Hindlimb muscle (tissue), 1 donor: ENCODE measurements at places on chromosomes 4 and X.

GRCh38 chr4:27239641-27240040, 379.0 kb downstream of the STIM2 start:
- DNase-seq, result no peak

DNA sequence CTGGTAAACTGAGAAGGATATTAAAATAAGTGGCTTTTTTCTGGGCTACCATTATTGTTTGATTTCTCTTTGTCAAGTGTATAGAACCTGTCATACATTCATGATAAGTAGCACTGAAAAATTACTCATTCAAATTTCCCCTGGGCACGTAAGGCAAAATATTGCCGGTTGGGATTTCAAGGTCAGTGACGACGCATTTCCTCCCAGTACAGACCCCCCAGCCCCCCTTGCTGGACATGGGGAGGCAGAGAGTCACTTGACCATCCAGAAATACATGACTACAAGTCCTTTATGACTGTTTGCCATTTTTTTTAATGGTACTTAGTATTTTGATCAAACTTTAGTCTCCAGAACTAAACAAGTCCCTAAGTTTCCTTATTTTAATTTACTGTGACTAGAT, 6.8 kb upstream of the MND1 start:
- no peak for DNase-seq

DNA sequence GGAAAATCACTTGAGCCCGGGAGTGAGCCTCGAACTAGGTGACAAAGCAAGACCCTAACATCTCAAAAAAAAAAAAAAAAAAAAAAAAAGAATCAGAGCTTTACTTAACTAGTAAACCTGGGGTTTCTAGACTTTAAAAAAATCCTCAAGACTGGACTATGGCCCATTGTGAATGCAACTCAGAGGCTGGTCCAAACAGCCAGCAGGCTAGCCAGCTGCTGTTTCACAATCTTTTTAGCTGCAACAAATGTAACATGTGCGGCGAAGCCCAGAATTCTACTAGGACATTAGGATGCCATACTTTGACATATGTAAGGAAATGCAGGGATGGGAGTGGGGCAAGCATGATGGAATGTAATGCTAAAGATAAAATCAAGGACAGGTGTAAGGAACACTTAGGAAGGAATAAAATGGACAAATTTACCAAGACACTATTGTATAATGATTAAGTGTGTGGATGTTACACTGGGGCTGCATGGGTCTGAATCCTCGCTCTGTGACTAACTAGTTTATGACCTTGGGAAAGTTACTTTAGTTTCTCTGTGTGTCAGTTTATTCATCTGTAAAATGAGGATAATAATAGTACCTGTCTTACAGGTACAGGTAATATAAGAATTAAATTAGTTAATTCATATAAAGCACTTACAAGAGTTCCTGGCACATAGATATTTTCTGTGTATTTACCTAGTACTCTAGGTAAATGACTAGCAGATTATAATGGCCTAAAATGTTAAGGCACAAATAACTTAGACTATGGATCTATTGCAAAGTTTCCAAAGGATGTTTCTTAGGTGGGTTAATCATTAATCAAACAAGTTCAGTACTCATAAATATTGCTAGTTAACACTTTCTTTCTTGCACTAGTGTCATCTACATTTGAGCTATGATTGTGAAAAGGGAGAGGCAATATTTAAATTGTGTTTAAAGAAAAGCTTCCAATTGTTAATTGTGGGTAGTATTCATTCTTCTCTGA, 49.5 kb downstream of the HELQ start:
- no peak for DNase-seq

- DNase-seq, result peak; percentile 17
Observed at GRCh38 chr4:129545599-129546278, 449.8 kb downstream of the C4orf33 start.

GRCh38 chr4:86741846-86742245, 107.3 kb downstream of the SLC10A6 start:
- no peak for DNase-seq

DNA sequence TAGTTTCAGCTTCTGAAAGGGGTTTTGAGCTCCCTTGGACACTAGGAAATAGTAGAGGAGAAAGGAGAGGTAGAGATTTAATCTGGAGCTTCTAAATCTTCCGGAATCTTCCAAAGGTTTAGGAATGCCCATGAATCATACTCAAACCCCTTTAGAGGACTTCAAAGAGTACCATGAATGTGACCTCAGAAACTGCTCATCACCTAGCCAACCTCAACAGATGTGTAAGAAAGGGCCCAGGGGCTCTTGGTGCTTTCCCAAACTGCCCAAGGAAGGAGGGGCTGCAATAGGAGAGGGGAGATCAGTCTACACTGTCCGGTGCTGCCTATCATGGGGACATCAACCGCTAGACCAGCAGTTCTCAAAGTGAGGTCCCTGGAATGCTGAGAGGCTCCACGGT, 109.1 kb downstream of the RBM47 start:
- no peak for DNase-seq

DNA sequence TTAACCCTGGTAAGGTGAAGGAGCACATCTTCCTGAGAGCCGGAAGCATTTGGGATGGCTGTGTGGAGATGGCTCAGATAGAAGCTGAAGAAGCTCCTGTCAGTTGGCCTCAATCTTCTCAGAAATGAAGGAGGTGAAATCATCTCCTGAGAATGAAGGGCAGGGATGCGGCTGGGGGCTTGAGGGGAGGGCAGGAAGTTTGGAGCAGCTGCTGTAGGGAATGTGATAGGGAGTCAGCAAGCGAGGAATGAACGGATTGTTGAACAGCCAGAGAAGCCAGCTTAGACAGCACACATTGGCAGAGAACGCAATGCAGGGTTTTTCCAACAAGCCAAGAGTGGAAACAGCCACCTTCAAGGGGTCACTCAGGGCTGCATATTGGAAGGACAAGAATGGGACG, 10.0 kb downstream of the KCNE5 start:
- DNase-seq, result no peak

- no peak for DNase-seq
Observed at GRCh38 chr4:84803720-84804119, 162.8 kb downstream of the WDFY3 start.

- DNase-seq, result no peak
Observed at GRCh38 chr4:148054275-148054674, 322.4 kb downstream of the ARHGAP10 start.

DNA sequence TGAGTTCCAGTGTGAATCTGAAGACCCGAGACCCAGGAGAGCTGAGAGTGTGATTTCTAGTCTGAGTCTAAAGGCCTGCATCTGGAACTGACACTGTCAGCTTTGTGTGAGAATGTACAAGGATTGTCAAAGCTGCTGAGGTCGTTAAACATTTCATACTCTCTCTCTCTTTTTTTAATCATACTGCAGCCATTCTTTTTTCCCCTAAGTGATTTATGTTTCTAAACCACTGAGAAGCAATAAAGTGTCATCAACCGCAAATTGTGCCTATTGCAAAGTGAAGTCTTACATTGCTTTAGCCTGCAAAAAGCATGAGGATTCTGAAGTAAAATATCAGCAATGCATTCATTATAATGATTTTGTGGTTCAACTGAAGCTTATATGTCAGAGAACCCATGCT, 106.0 kb downstream of the ASMT start:
- DNase-seq, result no peak

- no peak for DNase-seq
Observed at GRCh38 chr4:99394896-99395295, 40.2 kb downstream of the ADH7 start.

- DNase-seq, result no peak
Observed at GRCh38 chr4:173056710-173057109, 111.9 kb upstream of the GALNT7 start.

- DNase-seq, result peak; percentile 26
Observed at GRCh38 chr4:4792466-4792865, 67.0 kb upstream of the MSX1 start.

- no peak for DNase-seq
Observed at GRCh38 chrX:6293716-6294115, 65.0 kb upstream of the NLGN4X start.

GRCh38 chrX:49282647-49283011, 13.0 kb downstream of the PPP1R3F start:
- DNase-seq, result no peak

GRCh38 chr4:475962-476361, 23.0 kb downstream of the ZNF721 start:
- no peak for DNase-seq

GRCh38 chr4:67234296-67234695, 311.0 kb downstream of the CENPC start:
- no peak for DNase-seq

DNA sequence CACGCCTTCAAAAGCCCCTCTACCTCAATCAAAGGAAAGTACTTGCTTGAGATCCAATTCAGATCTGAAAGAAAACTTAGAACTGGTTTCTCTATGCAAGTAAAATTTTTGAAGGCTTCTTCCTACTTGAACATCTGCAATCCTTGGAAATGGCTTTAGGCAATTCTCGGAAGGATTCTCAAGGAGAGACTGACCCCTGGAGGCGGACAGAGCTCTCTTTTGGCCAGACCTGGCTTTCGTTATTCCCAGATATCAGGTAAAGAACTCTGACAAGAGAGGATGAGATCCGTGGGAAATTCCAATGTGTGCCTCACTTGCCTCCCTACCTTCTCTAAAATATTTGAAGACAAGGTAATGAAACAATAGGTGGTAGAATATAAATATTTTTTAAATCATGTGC, 670.3 kb upstream of the FAM241A start:
- DNase-seq, result peak; percentile 24

- DNase-seq, result peak; percentile 11
Observed at GRCh38 chr4:45063696-45064095, 337.3 kb upstream of the GNPDA2 start.

GRCh38 chr4:125388613-125389012, 73.9 kb downstream of the FAT4 start:
- DNase-seq, result no peak

DNA sequence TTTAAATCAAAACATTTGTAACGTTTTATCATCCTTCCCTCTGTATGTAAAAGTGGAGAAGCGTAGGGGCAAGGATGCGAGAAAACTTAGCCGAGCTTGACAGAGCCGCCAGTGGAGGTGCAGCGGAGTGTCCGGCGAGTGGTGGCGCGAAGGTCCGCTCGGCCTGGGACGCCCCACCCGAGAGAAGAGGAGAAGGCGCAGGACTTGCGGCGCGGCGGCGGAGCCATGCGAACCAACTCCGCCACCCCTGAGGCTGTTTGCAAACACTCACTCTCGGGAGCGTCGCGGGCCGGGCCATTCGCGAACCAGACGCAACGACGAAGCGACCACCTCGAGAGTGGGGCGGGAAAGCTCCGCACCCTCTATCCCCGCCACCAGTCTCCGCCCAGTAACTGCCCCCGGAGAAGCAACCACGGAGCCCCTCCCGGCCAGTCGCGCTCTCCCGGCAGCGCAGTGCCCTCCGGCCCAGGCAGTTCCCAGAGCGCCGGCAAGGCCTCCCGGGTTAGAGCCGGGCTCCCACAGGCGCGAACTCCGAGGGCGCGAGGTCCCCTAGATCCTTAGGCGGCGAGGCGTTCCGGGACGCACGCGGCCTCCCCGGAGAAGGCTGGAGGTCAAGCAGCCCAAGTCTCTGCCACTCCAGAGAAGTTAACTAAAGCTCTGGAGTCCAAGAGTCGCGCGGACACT, 2.3 kb upstream of the MAB21L2 start:
- peak; percentile 46 for DNase-seq

- DNase-seq, result no peak
Observed at GRCh38 chrX:152950786-152951185, 43.1 kb downstream of the PNMA5 start.

- no peak for DNase-seq
Observed at GRCh38 chr4:135533053-135533452, 1331.5 kb upstream of the PABPC4L start.

DNA sequence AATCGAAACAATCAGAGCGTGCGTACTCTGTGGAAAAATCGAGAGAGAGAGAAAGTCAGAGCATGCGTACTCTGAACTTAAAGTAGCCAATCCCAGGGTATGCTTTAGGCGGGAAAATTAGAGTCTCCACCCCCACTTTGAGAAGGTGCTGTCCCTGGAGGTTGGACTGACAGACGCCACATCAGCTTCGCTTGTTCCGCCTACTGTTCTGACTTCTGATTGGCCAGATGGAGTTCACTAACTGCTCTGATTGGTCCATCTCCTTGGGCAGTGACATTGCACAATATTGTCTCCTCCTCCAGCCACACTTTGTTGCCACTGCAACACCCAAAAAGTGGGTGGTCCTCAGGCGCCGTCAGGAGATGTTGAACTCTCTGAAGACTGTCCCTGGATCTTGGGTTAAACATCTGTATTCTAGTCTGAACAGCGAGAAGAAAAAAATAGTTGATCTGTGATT, at the start of gene SSX5:
Gene SSX5, minus strand, starts transcription at position 51 of the 457 bp plus-strand sequence. CDS start 1,437 bp downstream, outside the sequence.
- no peak for DNase-seq

DNA sequence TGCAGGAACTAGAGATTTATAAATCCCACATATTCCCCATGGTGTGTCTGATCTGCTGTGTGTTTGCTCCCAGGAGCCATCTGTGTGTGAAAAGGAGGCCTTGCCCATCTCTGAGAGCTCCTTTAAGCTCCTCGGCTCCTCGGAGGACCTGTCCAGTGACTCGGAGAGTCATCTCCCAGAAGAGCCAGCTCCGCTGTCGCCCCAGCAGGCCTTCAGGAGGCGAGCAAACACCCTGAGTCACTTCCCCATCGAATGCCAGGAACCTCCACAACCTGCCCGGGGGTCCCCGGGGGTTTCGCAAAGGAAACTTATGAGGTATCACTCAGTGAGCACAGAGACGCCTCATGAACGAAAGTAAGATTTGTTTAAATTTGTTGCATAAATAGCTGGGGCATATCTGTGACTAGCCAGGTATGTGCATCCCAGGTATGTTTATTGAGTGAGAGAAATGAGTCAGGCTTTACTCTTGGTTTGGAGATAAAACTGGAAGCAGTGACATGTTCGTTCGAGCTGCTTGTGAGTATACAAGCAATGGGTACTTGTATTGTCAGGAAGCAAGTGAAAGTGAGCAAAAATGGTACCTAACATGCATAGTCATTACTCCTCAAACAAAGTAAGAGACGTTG, 89.5 kb downstream of the PTTG2 start:
- no peak for DNase-seq

DNA sequence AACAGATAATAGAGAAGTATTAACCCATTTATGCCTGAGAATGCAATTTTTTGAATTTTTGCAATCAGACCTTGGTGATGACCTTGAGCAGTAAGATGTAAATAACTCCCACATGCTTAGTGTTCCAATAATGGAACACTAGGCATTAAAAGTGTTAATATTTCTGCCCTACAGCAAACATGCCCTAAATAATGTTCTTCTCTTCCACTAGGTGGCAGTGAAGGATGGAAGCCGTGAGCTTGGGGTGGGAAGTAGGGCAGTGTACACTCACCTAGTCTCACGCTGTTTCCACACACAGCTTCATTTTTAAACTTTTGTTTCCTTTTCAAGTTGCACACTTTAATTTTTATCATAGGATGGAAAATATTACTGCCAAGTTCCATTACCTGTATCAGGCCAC, 613.1 kb upstream of the HS3ST1 start:
- DNase-seq, result no peak

DNA sequence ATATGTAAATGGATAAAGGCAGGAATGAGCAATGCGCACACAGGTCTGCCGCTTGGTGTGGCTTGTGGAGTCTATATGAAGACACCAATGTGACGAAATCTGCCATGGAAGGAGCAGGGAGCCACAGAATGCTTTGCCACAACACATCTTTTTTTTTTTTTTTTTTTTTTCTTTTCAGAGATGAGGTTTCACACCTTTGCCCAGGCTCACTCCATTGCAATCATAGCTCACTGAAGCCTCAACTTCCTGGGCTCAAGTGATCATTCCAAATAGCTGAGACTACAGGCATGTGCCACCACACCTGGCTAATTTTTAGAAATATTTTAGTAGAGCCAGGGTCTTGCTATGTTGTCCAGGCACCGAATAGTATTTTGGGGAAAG, 17.4 kb upstream of the SLC34A2 start:
- no peak for DNase-seq

- DNase-seq, result no peak
Observed at GRCh38 chrX:31061091-31061490, 10.8 kb downstream of the FTHL17 start.

- no peak for DNase-seq
Observed at GRCh38 chr4:181061787-181062186, 1181.4 kb upstream of the TENM3 start.
